ENCODE measurements at places on chromosomes 2 and 18. TPM values are rescaled to one million over a fixed set of nuclear protein-coding genes. Genes with fewer than 3 reads are reported as not detected.
A peak's percentile ranks its signal among the peaks of the same experiment; 100 is the strongest.

EGR4 gene
- not detected for total RNA-seq

SLC38A11 gene
- total RNA-seq = not detected

RGPD4 gene
- total RNA-seq = not detected

GRCh38 chr2:64134813-64135212 lies 9.4 kb downstream of the PELI1 start:
- DNase-seq = peak; percentile 9

- DNase-seq = no peak
These were observed 106.7 kb downstream of the MEIS1 start for GRCh38 chr2:66541646-66542045.

DNA sequence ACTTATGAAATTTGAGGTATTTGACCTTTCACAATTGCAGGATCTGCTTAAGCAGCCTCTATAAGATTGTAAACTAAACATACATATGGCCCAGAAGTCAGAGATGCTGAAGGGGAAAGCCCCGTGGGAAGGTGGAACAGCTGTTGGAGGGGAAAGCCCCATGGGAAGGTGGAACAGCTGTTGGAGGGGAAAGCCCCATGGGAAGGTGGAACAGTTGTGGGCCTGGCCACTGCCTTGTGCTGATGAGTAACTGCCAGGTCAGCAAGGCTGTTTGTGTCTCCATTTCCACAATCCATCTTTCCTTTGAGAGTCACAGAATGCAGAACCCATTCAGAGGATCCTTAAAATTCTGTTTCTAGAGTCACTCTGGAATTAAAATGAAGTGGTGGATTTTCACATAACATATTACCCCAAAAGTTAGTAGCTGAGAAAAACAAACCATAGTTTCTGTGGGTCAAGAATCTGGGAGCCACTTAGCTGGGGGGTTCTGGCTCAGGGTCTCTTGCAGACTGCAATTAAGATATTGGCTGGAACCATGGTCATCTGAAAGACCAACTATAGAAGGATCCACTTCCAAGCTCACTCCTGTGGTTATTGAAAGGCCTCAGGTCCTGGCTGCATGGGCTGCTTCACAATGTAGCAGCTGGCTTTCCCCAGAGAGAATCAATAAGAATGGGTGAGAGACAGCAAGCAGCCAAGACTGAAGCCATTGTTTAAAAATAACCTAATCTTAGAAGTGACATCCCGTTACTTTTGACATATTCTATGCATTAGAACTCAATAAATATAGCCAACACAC lies 86.6 kb upstream of the CAVIN2 start:
- DNase-seq = peak; percentile 15

- no peak for DNase-seq
These were observed 674 bp upstream of the ERBB4 start for GRCh38 chr2:212539072-212539880.

KCNG2 gene
- total RNA-seq = 0.16 TPM

DNA sequence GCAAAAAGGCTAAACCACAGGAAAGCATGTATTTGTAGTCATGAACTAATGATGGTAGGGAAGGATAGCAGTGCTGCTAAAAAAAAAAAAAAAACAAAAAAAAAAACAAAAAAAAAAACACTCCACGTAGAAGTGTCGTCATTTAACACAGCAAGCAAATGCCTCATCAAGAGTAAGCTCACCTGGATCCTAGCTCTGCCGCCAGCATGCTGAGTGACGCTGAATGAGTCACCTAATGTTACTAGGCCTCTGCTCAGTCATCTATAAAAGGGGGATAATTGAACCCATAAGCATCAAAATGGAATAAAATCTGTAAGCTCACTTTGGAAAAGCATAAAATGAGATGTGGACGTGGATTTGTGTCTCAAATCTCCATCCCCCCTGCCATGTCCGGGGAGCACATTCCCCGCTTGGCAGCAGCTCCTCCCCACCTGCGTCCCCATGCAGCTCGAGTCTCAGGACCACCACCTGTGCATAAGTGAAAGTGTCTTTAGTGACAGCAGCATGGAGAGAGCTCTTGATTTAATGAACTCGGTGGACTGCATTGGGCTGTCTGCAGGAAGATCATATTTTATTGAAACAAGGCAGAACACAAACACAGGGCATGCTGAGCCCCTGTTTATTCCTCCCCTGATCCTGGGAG lies 427.5 kb downstream of the LRATD1 start:
- no peak for DNase-seq

DNA sequence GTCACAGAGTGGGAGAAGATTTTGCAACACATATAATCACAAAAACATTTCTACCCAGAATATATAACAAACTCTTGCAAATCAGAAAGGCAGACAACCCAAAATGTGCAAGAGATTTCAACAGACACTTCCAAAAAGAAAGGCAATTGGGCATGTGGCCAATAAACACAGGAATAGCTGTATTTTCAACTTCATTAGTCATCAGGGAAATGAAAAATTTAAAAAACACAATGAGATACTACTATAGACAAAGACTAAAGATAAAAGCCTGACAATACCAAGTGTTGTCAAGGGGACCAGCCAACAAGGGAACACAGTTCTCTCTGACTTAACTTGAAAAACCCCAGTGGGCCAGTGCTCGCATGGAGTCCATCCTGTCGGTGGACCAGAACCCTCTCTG lies 40.5 kb downstream of the MTHFD2 start:
- DNase-seq = peak; percentile 23

SLC25A12 gene
- 19.7 TPM for total RNA-seq

GRCh38 chr2:18516112-18516511 lies 44.3 kb downstream of the RDH14 start:
- peak; percentile 94 for DNase-seq

Measured in astrocyte (in vitro differentiated cells and primary cell).